Activated T-helper 1 cell treated with anti-CD3 and anti-CD28 coated beads, Interleukin-2, amount 50 U/mL, for 16 hours (primary cell): ENCODE measurements at places on chromosomes 16 and 17.
A peak's percentile ranks its signal among the peaks of the same experiment; 100 is the strongest.

DNA sequence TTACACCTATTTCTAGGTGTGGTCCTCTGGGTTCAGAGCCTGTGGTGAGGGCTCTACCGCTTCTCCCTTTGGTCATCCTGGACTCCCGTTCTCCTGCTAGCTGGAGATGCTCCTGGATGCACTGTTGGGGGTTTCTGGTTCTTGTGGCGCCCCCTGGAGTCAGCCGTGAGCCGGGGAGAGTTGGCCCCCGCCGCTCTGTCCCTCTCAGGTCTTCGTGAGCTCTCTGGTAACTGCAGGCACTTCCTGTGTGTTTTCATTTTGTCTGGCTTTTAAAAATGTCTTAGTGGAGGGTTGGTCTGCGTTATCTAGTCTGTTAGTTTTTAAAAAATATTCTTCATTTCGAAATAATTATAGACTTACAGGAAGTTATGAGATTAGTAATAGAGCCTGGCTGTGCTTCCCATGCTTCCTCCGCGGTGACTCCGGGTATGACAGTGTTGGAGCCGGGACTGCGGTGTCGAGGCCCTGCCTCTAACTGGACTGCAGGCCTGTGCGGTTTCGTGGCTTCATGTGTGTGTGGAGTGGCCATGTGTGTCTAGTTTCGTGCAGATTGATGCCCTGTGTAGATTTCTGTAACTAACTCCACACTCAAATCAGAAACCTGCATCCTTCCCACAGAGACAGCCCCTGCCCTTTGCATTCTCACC lies 78.0 kb upstream of the ZNF750 start:
- DNase-seq = no peak

DNA sequence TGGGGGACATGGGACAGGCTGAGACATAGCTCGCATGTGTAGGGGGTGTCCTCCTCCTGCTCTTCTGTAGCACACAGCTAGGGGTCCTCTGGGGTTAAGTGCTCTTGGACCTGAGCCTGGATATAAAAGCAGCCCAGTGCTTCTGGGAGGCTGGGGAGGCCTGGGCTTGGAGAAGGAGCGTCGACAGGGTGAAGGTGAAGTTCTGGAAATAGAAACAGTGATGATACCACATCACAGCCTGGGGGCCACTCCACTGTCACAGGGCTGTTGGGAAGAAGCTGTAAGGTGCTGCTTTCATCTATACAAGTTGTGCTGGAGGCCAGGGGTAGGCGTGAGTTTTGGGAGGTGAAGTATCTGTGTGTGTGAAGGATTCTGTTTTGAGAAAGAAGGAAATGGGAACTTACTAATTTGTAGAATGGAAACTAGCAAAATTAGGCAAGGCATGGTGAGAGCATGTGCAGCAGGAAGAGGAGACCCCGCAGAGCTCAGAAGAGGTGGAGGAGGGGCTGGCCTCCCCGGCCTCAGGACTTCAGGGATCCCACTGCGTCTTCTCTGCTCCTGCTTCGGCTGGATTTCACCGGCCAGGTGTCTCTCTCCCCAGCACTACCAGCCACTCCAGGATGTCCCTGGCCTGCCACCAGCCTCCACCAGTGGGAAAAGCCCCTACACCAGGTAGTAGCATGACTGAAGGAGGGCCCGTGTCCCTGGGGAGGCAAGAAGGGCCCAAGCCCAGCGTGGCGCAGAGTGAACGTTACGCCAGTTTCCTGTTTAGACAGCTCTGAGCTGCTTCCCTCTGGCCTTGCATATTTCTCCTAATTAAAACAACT lies 19.4 kb downstream of the PLCG2 start:
- no peak for DNase-seq

- DNase-seq = no peak
Measured at GRCh38 chr17:46045639-46046038, 46.6 kb downstream of the STH start.

DNA sequence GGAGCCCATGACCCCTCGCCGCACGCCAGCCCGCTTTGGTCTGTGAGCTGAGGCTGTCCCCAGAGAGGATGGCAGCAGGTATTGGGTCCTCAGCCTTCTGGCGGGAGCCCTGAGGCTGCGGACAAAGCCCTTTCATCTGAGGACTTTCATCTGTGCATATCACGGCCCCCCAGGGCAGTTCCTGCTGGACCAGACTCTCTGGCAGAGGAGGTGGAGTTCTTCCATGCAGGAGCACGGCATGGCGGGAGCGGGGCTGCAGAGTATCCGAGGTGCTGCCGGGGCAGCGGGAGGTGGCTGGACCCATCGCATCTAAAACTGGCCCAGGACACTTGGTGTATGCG lies 18.8 kb downstream of the DHX38 start:
- no peak for DNase-seq

DNA sequence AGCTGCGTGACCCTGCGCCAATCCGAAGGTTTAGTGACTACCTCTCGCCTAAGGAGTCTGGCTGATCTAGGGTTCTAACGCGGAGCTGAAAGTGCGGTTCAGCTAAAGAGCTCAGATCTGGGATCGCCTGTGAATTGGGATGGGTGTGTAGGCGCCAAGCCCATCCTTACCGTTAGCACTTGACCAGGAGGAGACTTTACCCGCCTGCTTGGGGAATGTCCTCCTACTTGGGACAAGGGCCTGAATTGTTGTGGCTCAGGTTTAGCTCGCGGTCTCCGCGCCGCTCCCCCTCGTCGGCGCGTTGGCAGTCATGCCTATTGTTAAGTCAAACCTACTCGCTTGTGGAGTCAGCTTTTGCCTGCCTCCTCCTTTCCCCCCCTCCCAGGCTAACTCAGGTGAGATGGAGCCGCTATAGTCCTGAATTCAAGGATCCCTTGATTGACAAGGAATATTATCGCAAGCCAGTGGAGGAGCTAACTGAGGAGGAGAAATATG lies 480 bp downstream of the MRPS7 start:
- DNase-seq = no peak

GRCh38 chr16:53865494-53865863 lies 161.5 kb downstream of the FTO start:
- DNase-seq = no peak

DNA sequence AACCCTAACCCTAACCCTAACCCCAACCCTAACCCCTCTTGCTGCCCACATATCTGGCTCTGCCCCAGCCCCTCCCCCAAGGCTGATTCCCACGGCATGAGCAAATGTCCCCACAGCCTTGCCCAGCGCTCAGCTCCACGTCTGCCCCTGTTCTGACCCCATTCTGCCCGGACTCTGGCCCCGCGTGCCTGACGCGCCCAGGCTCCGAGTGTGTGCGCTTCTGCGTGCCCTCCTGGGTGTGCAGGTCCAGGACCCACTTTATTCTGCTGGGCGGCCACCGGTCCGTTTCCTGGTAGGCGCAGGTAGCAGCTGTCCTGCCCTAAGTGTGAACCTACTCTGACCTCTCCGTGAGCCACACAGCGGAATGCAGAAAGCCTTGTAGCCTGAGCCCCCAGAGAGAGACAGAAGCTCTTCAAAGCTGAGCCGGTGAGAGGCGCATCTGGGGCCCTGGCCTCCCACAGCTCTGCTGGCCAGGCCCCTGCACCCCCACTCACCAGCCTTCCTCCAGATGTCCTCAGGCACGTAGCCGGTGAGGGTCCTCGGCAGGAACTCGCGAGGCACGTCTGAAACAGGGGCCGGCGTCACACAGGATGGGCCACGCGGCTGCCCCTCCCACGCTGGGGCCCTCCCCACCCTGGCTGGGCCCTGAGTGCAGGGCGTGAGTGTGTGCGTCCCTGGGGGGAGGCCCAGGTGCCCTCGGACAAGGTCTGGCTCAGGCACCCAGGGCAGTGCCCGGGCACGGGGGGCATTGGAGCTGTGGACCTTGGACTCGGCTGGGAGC lies 14.0 kb upstream of the PABPN1L start:
- DNase-seq = no peak

GRCh38 chr17:70157151-70157550 lies 12.2 kb upstream of the KCNJ2 start:
- DNase-seq = no peak

DNA sequence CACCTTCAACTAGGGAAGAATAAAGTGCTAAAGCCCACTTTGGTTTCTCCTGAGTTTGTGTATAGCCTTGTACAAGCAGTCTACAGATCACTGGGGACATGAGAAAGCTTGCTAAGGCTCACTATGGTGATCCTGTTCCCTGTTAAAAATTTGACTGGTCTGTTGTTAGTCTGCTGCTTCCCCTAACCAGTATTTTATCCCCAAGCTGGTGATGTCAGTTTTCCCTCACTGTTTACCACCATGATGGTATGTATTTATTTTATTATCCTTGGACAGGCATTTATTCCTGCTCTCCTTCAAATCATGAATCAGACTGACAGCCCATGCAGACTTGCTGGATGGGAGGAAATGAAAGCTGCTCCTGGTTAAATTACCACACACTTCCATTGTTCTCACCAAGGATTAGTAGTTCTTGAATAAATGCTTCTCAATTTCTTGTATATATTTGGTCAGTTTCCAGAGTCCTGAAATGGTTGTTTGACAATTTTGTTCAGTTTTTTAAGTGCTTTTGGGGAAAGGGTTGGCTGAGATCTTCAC lies 99.6 kb downstream of the CA4 start:
- DNase-seq = no peak

DNA sequence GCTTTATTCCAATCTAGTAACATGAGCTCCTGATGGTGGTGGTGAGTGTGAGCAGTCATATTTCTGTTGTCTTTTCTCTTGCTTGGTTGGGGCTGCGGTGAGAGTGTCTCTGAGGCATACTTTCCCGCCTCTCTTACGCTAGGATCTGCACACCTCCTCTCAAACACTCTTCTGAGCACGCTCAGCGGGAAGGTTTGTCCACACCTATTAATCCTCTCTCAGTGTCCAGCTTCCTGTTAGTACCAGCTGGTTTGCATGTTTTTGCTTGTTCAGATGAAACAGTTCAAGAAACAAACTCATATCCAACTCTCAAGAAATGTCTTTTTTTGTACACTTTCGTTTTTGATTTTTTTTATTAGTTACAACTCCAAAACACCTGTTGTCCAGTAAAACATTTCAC lies 89.5 kb downstream of the CCDC182 start:
- DNase-seq = no peak

DNA sequence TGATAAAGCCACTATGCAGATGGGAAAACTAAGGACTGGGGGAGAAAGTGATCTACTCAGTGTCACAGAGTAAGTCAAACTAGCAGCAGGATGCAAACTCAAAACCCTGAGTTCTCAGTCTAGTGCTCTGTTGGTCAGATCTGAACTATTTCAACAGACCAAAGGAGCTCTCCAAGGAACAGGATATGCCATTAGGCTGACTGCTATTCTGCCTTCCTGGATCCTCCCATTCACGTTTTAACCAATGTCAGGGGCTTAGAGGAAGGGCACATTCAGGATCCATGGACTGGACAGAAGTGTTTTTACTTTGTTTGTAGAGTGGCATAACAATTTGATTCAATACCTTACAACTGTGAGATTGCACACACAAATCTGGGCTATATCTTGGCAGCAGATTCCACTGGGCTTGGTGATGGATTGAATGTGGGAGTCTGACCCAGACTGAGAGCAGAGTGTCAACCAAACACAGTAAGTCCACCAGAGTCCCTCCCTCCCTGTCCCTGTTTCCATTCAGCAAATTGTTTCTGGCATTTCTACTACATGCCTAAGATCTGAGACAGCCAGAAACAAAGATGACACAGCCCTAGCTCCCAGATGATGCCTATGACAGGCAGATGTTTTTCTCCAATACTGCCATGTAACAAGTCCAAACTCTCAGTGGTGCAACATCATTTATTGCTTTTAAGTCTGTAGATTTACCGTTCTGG lies 337.8 kb upstream of the CDH5 start:
- no peak for DNase-seq

DNA sequence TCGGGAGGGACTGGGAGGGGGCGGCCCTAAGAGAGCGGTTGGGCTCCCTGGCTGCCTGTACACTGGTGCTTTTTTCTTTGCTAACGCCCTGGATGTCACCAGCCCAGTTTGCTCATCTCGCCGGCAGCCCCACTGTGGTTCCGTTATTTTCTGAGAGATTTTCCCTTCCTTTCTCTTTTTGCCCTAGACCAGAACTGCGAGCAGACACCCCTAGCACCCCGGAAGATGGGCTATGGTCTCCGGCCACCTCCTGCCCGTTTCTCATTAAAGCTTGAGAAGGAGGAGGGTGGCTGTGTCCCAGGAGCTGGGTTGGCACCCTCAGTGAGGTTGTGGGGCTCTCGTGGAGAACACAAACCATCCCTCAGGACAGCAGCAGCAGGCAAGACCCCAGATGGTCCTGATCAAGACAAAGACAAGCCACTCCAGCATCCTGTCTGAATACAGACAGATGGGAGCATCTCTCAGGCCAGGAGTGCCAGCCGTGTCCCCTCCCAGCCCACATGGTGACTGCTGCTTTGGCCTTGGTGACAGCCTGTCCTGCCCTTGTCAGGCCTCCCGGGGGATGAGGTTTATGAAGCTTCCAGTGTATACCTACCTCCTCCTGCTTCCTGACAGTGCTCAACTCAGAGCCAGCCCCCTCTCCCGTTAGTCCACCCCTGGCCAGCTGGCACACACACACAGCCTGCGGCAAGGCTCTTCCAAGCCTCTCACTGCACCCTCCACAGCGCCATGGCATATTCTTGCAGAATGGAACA lies 77.2 kb downstream of the KCNJ12 start:
- no peak for DNase-seq

DNA sequence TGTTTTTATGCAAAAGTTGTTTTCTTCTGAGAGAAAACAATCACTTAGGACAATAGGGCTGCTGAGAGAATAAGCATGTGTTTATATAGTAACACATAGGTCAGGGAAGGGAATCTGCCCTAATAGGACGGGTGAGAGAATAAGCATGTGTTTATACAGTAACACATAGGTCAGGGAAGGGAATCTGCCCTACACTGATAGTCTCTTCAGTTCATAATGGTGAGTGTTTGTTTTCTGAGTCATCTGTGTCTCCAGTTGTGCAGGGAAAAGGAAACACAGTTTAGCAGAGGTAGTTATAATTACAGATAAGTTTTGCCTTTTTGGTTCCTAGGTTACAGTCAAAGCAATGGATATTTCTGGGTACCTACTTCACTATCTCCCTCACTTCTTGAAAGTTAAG lies 252.3 kb upstream of the CA10 start:
- DNase-seq = no peak

GRCh38 chr16:57518922-57519321 lies 17.4 kb downstream of the CCDC102A start:
- no peak for DNase-seq

- no peak for DNase-seq
Measured at GRCh38 chr17:41505809-41506767, 676 bp upstream of the KRT13 start.

DNA sequence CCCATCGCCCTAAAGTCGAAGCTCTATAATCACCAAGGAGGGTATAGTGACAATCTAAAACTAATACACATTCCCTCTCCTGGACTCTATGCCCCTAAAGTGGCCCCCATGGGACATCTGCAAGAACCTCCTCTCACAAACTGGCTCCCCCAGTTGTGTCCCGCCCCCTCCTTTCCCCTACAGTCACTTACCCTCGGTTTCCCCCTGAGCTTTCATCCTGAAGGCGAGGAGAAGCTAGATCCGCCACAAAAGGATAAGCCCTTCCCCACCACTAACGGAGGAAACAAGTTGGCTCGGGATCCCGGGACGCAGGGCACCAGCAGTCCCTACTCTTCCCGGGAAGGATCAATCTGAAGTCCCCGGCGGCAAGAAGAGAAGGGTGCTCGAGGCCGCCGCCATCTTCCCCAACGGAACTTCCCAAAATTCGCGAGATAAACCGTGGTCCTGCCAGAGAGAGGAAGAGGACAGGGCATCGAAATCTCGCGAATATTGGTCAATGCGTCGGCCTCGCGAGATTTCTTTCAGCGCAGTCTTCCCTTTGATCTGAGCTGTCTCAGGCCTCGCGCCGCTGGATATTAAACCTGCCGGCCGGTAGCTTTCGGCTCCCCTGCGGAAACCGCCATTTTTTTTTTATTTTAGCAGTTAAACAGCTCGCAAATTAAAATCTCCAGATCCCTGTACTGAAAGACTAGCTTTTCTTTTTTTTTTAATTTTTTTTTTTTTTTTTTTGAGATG lies at the start of gene MED1:
Gene MED1, minus strand, starts transcription at position 417 of the 735 bp plus-strand sequence. Its CDS starts 201 bp downstream, at position 216.
- peak; percentile 71 for DNase-seq
